ENCODE measurements at places on chromosomes 5 and 9. TPM values are rescaled to one million over a fixed set of nuclear protein-coding genes. Genes with fewer than 3 reads are reported as not detected.

Gene CCL27
- not detected for total RNA-seq

Gene MEIKIN
- not detected for total RNA-seq

Gene RGS7BP
- total RNA-seq: 0.85 TPM

Gene CDC14B
- total RNA-seq: 31.0 TPM

Gene BTNL8
- total RNA-seq: not detected

Gene GNA14
- total RNA-seq: 4.0 TPM

Gene SEMA6A
- 0.28 TPM for total RNA-seq

Gene SLC6A18
- total RNA-seq: not detected

Gene N4BP3
- total RNA-seq: 0.85 TPM

Gene RC3H2
- total RNA-seq: 53.5 TPM

Gene LHX3
- total RNA-seq: not detected

Gene NOTCH1
- 24.5 TPM for total RNA-seq

Gene RANBP3L
- total RNA-seq: not detected

Gene BSPRY
- not detected for total RNA-seq

Gene CCNJL
- total RNA-seq: 0.85 TPM

Gene CD14
- 3.3 TPM for total RNA-seq

Gene ZNF454
- total RNA-seq: 0.96 TPM

Gene TAS2R1
- 0.28 TPM for total RNA-seq

Gene OR1J2
- total RNA-seq: not detected

Gene ANKDD1B
- total RNA-seq: 0.19 TPM

Gene CCIN
- 1.7 TPM for total RNA-seq

Gene AKNA
- total RNA-seq: 2.1 TPM

Gene FAM78A
- total RNA-seq: 1.2 TPM

Gene BICD2
- total RNA-seq: 65.0 TPM

Gene CAMK2A
- total RNA-seq: 0.28 TPM

Gene NR3C1
- 61.7 TPM for total RNA-seq

Gene GCNT1
- total RNA-seq: 26.8 TPM

Gene FCN2
- not detected for total RNA-seq

Gene CXCL14
- total RNA-seq: under 0.01 TPM

Gene GRIN3A
- not detected for total RNA-seq

Gene PTGDS
- 1.7 TPM for total RNA-seq

Gene PCDHGA6
- 3.1 TPM for total RNA-seq

Gene KCNMB1
- total RNA-seq: 0.19 TPM

Gene DAPK1
- 19.7 TPM for total RNA-seq

Gene ARL14EPL
- total RNA-seq: not detected

Gene SLC6A3
- total RNA-seq: not detected

Gene ACSL6
- total RNA-seq: under 0.01 TPM

Gene VDAC1
- total RNA-seq: 462 TPM

Gene PCAT7
- not detected for total RNA-seq

Gene TEX48
- total RNA-seq: not detected

Gene MAST4
- total RNA-seq: 4.4 TPM

Gene CTXN3
- not detected for total RNA-seq

Gene TCF7
- under 0.01 TPM for total RNA-seq

Gene NME5
- total RNA-seq: 1.7 TPM

Gene MARVELD2
- total RNA-seq: 0.38 TPM

Gene KIF4B
- not detected for total RNA-seq

Gene FBLL1
- 0.77 TPM for total RNA-seq

Gene PCDHA4
- 0.19 TPM for total RNA-seq

Gene ACTBL2
- total RNA-seq: 0.19 TPM

Gene WDR38
- total RNA-seq: not detected

Gene IFNA2
- not detected for total RNA-seq

Data from regular cardiac myocyte (primary cell).